ENCODE measurements at places on chromosomes 1 and 21.

DNA sequence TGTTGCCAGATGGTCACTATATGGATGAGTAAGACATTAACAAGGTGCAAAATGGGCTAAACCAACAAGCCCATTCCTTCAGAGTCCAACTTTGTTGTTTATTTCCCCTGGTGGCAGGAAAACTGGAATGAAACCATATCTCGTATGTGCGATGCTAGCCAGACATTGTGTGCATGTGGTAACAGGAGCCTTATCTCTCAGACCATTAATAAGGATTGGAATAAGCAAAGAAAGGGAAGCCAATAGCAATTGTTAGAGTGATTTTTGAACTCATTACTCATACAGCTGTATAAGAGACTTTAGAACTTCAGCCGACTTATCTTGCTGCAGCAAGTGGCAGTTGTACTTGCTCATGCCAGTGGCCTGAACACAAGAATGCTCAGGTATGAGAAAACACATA lies 30.0 kb upstream of the HMCN1 start:
- no peak for DNase-seq

DNA sequence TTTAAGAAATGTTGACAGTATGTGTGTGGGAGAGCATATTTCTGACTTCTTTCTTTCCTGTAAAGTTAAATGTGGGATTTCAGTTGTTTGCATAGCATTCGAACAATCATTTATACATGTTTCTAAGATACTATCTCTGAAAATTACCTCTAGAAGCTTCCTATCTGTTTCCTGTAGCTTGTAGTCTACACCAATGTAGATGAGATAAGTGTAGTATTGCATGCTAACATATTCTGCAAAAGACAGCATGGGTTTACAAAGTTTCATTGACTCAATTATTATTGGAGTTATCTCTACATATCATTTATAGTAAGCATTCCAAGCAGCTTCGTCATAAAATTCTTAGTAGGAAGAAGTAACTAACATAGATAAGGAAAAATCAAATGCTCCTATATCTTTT lies 98.9 kb upstream of the DPYD start:
- no peak for DNase-seq

DNA sequence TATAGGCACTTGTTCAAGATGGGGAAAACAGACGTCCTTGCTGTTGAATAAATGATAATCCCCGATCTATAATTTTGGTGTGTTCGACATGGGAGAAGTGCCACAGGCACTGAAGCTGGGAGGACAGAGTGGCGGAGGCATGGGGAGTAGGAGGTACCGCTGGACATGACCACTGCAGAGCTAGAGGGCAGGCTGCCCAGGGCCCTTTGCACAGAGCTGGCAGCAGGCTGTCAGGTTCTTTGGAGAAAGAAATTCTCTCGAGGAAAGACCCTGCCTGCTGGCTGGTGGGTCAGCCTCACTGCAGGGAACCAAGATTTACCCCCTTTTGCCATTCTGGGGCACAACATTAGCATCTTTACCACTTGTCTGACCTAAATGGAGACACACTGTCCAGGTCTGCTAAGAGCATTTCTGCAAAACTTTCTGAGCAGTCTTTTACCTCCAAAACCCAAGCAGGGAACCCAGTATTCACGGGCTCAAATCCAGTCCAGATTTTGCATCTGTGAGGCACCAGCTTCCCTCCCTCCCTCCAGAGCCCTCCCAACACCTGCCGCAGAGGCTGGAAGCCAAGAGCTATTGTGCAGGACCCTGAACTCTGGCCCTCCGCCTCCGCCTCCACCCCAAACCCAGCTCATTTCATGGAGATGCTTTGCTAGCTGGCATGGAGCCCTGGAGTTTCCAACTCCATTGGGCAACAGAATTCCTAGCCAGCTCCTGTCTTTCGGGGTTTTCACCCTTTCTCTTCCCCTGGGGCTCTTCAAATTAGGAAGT lies 142.3 kb downstream of the PLXNA2 start:
- peak; percentile 75 for DNase-seq

- DNase-seq = no peak
Observed at GRCh38 chr1:166470014-166470413, 303.2 kb upstream of the FAM78B start.

- no peak for DNase-seq
Observed at GRCh38 chr1:19074361-19074901, 118.0 kb upstream of the IFFO2 start.

DNA sequence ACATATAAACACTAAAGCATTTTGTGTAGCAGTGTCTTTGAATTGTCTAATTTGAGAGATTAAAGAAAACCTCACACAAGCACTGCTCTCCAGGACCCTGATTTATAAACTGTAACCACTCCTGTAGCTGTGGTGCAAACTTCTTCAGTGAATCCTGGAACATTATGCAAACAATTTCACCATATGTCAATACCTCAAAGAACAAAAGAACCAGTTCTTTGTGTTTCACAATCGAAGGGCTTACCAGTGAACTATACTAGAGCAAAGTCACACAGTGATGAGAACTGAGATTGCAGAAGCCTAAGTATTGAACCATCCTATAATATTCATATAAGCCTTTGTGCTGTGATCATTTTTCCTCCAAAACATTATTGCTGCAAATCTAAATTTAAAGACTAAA lies 21.5 kb downstream of the DPH5 start:
- peak; percentile 96 for DNase-seq

DNA sequence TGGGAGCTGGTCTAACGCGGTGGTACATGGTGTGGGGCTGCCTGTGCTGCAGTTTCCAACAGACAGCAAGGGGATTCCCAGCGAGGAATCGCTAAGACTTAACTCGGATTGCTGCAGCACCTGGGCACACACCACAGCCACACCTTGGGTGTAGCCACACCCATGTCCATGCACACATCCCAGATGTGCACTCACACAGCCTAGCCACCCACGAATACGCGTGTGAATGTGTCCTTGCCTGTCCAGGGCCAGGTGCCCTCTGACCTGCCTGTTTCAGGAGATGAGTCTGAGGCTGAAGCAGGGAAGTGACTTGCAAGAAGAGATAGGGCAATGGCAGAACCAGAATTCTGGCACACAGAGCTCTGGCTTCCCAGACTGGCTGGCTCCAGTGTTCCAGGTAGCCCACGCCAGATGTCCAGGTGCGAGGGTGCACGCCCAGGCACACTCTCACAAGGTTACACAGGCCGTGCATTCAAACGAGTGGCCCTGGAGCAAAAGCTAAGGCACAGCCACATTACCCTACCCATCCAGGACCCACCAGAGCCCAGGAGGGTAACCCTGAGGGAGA lies 272.7 kb downstream of the TRABD2B start:
- no peak for DNase-seq

DNA sequence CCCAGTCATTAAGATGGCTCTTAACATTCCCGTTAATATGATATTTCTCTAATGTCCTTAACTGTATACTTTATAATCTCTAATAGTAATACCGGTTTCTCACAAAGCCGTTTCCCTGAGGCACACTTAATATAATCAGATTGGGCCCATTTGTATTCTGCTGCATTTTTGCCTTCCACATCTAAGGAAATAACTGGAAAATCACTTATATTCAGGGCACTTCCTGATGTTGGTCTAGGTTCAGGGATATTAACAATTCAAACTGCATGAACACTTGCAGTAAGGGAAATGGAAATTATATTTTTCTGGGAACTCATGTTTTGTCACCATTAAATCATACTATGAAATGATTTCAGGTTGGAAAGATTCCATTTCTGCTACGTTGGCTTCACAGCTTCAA lies 119.8 kb downstream of the TPR start:
- DNase-seq = no peak

DNA sequence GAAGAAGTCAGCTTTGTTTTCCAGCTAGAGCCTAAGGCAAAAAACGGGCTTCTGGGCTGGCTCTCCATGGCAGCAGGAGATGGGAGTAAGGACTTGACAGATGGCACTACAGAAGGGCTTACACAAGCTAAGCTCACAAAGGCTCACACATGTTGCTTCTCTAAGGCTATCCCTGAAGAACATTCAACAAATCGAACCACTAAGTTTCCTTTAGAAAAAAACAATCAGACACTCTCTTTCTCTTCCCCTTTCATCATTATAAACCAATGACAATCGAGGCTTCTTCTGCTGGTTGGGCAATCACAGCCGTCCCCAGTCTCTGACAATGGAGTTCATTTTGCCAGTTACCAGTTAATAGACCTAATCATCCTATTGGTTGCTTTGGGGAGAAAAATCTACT lies 40.5 kb downstream of the TRIT1 start:
- DNase-seq = no peak

DNA sequence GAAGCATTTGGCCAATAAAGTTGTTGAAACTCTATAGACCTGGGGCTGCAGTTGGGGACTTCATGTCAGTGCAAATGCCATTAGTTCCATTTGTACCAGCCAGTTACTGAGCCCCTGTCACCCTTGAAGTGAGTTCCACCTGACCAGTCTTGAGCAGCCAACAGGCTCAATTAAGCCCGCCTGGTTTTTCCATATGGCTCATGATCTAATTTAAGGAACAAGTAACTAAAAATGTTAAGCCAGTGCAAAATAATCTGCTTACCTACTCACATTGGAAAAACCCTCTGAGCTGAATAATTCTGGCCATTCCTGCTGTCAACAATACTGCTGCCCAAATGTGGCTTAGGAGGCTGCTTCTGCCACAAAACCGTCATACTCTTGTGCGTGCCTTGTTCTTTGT lies 21.6 kb downstream of the NSUN4 start:
- DNase-seq = no peak

GRCh38 chr1:165686121-165686970 lies 12.0 kb downstream of the ALDH9A1 start:
- DNase-seq = no peak

GRCh38 chr1:34625521-34626015 lies 129.3 kb upstream of the GJB5 start:
- no peak for DNase-seq

DNA sequence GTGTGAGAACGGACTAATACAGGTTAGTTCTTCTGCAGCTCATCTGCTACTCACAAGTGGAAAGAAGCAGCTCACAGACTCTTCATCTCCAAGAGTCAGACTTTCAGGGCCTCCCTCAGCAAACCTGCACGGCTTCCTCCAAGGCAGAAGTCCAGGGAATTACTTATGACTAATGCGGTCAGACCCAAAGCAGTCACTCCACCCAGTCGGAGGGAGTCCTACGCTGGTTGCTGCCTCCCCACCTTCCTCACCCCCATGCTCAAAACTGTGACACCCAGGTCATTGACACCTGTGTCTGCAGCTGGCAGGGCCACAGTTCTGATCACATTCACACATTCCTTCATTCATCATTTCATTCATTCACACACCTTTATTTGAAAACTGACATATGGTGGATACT lies 38.4 kb upstream of the PRDM2 start:
- DNase-seq = no peak

GRCh38 chr21:41960386-41960785 lies 6.6 kb upstream of the C2CD2 start:
- no peak for DNase-seq

- no peak for DNase-seq
Observed at GRCh38 chr1:246004301-246004700, 502.8 kb downstream of the SMYD3 start.

DNA sequence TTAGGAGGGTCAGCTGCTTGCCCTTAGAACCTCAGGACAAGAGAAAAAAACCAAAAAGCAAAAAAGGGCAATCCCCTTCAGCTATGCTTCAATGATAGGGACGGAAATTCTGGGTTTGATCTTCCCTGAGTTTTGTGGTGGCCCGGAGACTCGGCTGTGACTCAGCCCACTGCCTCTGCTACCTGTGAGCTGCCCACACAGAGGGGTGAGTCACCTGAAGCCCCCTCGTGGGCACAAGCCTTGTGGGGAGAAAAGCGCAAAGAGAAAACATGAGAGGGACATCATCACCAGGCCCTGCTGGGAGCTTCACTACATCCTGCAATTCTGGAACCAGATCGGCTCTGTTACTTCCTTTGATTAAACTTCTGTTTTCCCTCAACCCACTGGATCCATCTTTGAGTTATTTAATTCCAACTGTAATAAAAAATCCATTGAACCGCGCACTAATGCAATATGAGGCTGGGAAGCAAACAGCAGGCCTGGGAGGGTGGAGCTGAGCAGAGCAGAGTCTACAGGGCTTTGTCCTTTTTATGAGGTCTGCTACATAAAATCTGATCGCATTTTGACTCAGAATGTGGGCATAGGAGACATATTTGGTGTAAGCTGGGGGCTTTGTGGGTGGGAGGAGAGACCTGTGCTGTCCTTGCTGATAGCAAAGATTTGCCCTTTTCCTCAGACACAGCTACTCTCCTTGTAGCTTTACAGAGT lies 58.7 kb upstream of the STUM start:
- no peak for DNase-seq

Measured in HepG2 (cell line).